Thoracic aorta (tissue), 2 donors: ENCODE measurements at places on chromosomes 6 and 20.

DNA sequence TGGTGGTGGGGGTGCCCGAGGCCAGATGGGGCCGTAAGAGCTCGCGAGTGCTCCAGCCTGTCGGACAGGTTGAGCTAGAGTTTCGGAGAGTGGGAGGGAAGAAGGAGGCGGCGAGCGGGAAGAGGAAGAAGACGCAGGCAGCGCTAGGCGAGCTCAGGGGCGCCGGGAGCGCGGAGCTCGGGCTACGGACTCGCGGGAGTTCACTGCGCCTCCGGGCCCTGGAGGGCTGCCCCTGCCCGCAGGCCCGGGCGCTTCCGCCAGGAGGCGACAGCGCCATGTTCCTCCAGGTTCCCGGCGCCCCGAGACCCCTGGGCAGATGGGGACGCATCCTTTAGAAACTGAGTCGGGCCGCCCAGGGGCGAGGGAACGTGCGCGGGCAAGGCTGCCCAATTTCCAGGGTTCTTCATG lies 984 bp downstream of the TFAP2C start:
- DNase-seq, result no peak
- no peaks in the 10 kb centered on the region for H3K36me3 ChIP-seq
- H3K27me3 ChIP-seq, result peaks cover 10% of the 10 kb centered on the region
- H3K4me3 ChIP-seq, result peak overlapping the region; percentile 65
- peaks cover 17% of the 10 kb centered on the region for H3K4me1 ChIP-seq

DNA sequence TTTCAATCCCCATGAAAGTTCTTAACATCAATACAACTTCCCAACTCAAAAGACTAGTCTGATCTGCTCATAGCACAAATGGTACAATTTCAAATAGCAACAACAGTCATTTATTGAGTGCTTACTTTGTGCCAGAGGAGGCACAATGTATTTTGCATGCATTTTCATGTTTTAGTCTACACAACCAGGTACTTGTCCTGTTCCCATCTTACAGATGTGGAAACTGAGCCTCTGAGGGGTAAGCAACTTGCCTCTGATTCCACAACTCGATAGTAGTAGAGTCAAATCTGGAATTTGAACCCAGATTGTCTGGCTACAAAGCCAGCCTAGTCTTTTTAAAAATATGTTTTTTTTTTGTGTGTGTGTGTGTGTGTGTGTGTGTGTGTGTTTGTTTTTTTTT lies 45.6 kb upstream of the TBC1D7 start:
- no peaks in the 10 kb centered on the region for H3K27me3 ChIP-seq
- H3K36me3 ChIP-seq, result no peaks in the 10 kb centered on the region
- H3K4me3 ChIP-seq, result no peak overlapping the region
- H3K4me1 ChIP-seq, result no peaks in the 10 kb centered on the region
- DNase-seq, result no peak

- no peaks in the 10 kb centered on the region for H3K27me3 ChIP-seq
- H3K27ac ChIP-seq, result no peak overlapping the region
- no peak for DNase-seq
- no peak overlapping the region for H3K4me3 ChIP-seq
- no peaks in the 10 kb centered on the region for H3K36me3 ChIP-seq
Measured at GRCh38 chr6:138815797-138816528, 20.1 kb downstream of the ECT2L start.

DNA sequence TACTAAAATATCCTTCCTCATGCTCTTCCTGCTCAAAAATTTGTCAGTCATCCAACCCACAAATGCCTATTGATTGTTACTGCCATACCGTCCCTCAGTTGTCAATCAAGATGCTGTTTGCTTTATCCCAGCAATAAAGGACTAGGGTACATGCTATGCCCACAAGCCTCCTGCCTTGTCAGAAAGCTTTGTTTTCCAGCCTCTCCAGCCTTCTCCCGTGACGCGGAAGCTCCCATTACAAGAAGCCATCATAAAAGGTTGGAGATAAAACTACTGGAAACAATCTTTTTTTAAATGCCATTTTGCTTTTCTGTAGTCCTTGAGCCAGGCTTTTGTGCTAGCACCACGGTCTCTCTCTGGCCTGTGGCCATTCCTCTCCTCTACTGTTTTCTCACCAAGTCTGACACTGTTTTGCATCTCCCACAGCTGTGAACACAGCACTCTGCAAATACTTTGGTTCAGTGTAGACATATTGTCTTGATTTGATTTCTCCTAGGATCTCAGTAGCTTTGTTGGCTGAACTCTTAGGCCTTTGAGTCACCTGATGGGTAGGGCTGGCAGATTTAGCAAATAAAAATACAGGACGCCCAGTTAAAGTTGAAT lies 495.7 kb upstream of the JARID2 start:
- H3K27ac ChIP-seq, result no peak overlapping the region
- H3K36me3 ChIP-seq, result no peaks in the 10 kb centered on the region
- no peak overlapping the region for H3K4me3 ChIP-seq
- no peaks in the 10 kb centered on the region for H3K27me3 ChIP-seq
- H3K4me1 ChIP-seq, result no peaks in the 10 kb centered on the region

DNA sequence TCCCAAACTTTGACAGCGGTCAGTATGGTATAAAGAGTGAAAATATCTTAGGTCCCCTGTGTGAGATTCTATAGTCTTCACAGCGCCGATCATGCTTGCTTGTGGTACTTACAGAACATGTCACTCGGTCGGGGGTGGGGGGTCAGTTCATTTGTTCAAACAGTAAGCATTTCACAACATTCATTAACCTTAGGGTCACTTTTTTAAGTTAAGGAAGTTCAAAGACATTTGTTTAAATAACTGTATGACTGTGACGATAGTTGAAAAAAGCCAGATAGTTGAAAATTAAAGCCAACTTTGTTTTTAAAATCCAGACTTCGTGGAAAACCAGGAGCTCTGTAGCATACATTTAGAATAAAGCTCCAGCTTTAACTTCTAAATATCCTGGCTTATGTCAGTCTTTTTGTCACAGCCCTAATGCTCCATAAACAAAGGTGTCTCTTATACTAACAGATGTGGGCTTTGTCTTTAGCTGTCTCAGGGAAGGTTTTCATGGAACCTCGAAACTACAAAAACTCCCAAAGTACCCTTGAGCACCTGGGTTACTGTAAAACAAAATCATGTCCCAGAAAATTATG lies 57.9 kb upstream of the PHACTR2 start:
- no peak overlapping the region for H3K27ac ChIP-seq
- no peak overlapping the region for H3K4me3 ChIP-seq
- peaks cover 10% of the 10 kb centered on the region for H3K4me1 ChIP-seq
- no peaks in the 10 kb centered on the region for H3K27me3 ChIP-seq
- DNase-seq, result no peak

DNA sequence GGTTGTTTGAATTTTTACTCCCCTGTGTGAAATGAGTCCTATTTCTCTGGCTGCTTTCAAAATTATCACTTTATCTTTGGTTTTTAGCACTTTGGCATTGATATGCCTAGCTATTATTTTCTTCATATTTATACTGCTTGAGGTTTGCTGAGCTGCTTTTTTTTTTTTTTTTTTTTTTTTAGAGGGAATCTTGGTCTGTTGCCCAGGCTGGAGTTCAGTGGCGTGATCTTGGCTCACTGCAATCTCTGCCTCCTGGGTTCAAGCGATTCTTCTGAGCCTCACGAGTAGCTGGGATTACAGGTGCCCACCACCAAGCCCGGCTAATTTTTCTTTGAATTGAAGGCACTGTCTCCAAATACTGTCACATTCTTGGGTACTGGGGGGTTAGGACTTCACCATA lies 40.6 kb downstream of the STXBP5 start:
- no peaks in the 10 kb centered on the region for H3K4me1 ChIP-seq
- no peak overlapping the region for H3K27ac ChIP-seq
- H3K36me3 ChIP-seq, result no peaks in the 10 kb centered on the region

- H3K27ac ChIP-seq, result no peak overlapping the region
- H3K27me3 ChIP-seq, result no peaks in the 10 kb centered on the region
- DNase-seq, result no peak
Measured at GRCh38 chr20:31858760-31859083, 11.6 kb downstream of the DUSP15 start.

DNA sequence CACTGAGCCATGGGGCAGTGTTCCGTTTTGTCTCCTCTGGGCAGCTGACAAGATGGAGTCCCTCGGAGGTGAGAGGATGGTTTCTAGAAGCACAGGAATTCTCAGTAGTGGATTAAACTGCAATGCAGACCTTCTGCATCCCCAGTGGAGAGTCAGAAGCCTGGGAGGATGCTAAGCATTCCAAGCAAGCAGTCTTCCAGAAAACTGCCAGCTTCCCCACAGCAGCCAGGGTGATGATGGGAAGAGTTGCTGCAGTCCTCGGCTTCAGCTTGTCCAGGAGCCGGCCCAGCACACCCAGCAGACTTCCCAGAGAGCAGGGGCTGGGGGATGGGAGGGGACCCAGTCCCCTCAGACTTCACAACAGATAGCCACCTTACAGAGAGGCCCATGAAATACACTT lies 163.6 kb downstream of the LY86 start:
- H3K36me3 ChIP-seq, result no peaks in the 10 kb centered on the region
- no peak overlapping the region for H3K4me3 ChIP-seq

DNA sequence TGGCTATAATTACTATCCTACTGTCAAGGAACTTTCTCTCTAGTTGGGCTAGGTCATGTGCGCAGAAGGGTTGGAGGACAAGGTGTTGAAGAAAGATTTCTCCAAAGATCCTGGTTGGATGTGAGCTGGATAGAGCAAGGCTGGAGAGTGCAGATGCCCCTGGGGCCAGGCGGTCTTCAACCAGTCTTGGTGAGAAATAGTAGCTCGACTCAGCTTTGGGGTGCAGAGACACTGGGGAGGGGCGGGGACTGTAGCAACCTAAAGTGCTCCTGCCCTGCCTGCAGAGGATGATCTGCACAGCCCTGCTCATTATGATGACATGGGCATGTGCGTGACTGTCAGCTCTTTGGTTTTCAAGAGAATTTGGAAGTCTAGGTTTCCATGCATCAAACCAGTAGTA lies 35.9 kb downstream of the PHACTR3 start:
- H3K27ac ChIP-seq, result no peak overlapping the region
- H3K4me1 ChIP-seq, result no peaks in the 10 kb centered on the region
- no peaks in the 10 kb centered on the region for H3K36me3 ChIP-seq
- H3K27me3 ChIP-seq, result no peaks in the 10 kb centered on the region
- DNase-seq, result no peak

- H3K27me3 ChIP-seq, result no peaks in the 10 kb centered on the region
- no peak overlapping the region for H3K27ac ChIP-seq
- DNase-seq, result no peak
- H3K4me3 ChIP-seq, result no peak overlapping the region
Measured at GRCh38 chr6:167108278-167108677, 14.6 kb upstream of the CCR6 start.

- H3K4me3 ChIP-seq, result no peak overlapping the region
- DNase-seq, result no peak
- no peaks in the 10 kb centered on the region for H3K36me3 ChIP-seq
- no peaks in the 10 kb centered on the region for H3K27me3 ChIP-seq
Measured at GRCh38 chr6:149209871-149210775, 107.4 kb upstream of the TAB2 start.

GRCh38 chr6:108575905-108576494 lies 15.3 kb downstream of the FOXO3 start:
- DNase-seq, result no peak
- H3K27ac ChIP-seq, result peak overlapping the region; percentile 10
- H3K36me3 ChIP-seq, result peaks cover 18% of the 10 kb centered on the region
- no peaks in the 10 kb centered on the region for H3K27me3 ChIP-seq
- no peak overlapping the region for H3K4me3 ChIP-seq

- H3K4me1 ChIP-seq, result no peaks in the 10 kb centered on the region
- H3K27me3 ChIP-seq, result no peaks in the 10 kb centered on the region
Measured at GRCh38 chr6:28737750-28738395, 185.9 kb downstream of the TRIM27 start.

DNA sequence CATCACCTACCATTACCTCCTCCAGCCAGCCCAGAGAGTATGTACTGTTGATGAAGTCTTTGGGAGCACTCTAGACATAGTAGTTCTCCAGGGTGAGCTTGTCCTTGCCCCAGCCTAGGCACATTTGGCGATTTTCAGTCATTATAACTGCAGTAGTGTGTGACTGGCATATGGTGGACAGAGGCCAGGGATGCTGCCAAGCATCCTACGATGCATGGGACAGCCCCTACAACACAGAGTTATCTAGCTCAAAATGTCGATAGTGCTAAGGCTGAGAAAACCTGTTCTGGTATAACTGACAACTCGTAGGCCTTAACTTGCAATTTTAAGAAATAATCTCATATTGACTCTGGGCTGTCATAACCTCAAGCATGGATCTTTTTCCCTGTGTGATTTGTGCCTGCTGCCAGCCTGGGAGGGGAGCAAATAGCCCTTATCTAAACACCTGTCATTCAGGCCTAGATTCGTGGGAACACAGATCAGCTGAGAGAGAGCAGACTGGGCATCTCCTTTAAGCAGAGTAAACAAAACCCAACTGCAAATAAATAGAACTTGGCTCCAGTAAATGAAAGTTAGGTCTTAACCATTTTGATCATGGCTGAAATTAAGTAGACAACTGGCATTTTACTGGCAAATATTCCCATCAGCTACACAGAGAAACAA lies 102.6 kb downstream of the SPTLC3 start:
- DNase-seq, result no peak
- no peak overlapping the region for H3K27ac ChIP-seq
- H3K27me3 ChIP-seq, result no peaks in the 10 kb centered on the region
- H3K4me1 ChIP-seq, result no peaks in the 10 kb centered on the region
- no peak overlapping the region for H3K4me3 ChIP-seq
- no peaks in the 10 kb centered on the region for H3K36me3 ChIP-seq

GRCh38 chr6:5670381-5670780 lies 336.3 kb downstream of the NRN1 start:
- no peak overlapping the region for H3K27ac ChIP-seq
- no peak overlapping the region for H3K4me3 ChIP-seq
- H3K27me3 ChIP-seq, result no peaks in the 10 kb centered on the region
- H3K36me3 ChIP-seq, result no peaks in the 10 kb centered on the region
- DNase-seq, result no peak
- H3K4me1 ChIP-seq, result peaks cover 30% of the 10 kb centered on the region

DNA sequence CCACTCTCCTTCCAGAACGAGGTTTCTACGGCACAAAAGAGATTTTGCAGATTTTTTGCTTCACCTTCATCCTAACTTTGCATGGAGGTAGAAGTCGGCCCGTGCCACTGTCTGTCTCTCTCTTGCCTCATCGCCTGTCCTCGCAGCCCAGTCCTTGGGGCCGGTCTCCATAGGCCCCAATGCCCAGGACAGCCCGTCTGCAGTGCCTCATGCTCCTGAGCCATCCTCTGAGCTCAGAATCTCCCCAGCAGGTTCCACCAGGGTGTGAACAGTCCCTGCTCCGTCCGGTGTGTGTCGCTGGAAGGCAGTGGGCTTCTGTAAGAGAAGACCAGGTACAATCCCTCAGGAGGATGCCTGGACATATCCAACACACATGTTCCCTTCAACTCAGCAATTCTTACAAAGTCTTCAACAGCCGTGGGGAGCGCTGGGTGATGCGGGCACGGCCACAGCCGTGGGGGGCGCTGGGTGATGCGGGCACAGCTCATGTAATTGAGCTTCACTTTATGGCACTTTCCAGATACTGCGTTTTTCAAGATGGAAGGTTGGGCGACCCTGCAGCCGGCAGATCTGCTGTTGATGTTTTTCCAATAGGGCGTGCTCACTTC lies 231.9 kb downstream of the DLL1 start:
- no peaks in the 10 kb centered on the region for H3K4me1 ChIP-seq
- no peak overlapping the region for H3K4me3 ChIP-seq
- H3K27ac ChIP-seq, result no peak overlapping the region
- no peaks in the 10 kb centered on the region for H3K27me3 ChIP-seq
- no peaks in the 10 kb centered on the region for H3K36me3 ChIP-seq
